A172 (cell line): ENCODE measurements at places on chromosomes 4 and X.

- no peak for DNase-seq
Observed at GRCh38 chrX:130093271-130093670, 17.0 kb downstream of the ELF4 start.

DNA sequence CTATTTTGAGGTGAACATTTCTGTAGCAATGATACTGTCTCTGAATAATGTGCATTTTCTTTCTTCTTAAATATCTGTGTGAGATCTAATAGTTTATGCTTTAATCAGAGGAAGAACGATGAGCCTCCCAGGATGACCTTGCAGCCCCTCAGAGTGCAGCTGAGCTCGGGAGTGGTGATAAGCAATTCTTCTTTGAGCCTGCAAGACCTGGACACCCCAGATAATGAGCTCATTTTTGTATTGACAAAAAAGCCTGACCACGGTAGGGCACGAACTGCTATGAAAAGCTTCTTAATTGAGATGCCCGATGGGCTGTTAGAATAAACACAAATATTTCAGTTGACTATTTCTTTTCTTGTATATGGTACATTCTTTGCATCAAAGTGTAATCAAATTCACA, 105.0 kb upstream of the ANXA3 start:
- no peak for DNase-seq

GRCh38 chr4:2818351-2818939, 25.2 kb upstream of the ADD1 start:
- DNase-seq = no peak

DNA sequence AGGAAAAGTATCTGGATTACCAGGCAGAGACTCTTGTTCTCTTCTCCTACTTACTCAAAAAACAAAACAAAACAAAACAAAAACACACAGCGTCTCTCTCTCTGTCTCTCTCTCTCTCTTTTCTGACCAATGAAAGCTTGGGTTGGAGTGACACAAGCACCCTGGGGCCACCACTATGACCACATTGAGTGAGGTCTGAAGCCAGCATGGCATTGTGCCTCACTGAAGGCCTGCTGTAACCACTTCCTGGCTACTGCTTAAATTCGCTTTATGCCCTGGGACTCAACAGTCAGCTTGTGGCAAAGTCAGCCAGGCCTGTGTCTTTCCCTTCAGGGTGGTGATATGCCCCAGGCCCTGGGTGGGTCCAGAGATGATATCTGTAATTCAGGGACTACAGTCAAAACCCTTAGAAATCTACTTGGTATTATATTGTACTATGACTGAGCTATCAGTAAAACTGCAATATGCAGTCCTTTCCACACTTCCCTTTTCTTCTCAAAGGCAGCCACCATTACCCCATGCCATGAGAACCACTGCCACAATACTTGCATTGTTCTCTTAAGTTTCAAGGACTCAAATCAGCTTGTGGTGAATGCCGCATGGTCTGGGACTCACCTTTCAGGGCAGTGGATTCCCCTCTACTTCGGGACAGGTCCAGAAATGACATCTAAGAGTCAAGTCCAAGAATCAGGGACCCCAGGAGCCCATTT, 606.8 kb upstream of the KLHL4 start:
- no peak for DNase-seq

DNA sequence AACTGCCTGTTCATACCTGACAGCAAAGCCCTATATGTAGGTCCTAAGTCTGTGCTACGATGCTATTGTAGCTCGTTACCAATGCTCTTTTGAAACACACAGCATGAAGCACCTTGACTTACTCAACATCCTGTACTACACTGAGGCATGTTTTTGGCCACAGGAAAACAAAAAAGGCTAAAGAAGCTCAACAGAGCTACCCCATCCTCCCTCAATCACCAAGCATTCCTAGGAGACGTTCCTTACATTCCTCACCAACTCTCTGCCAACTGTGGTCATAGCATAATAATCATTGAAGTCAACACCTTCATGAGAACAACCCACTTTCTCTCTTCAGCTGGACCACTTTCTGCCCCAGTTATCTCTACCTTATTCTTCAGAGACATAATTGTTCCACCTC, 73.7 kb upstream of the SLC25A43 start:
- no peak for DNase-seq

DNA sequence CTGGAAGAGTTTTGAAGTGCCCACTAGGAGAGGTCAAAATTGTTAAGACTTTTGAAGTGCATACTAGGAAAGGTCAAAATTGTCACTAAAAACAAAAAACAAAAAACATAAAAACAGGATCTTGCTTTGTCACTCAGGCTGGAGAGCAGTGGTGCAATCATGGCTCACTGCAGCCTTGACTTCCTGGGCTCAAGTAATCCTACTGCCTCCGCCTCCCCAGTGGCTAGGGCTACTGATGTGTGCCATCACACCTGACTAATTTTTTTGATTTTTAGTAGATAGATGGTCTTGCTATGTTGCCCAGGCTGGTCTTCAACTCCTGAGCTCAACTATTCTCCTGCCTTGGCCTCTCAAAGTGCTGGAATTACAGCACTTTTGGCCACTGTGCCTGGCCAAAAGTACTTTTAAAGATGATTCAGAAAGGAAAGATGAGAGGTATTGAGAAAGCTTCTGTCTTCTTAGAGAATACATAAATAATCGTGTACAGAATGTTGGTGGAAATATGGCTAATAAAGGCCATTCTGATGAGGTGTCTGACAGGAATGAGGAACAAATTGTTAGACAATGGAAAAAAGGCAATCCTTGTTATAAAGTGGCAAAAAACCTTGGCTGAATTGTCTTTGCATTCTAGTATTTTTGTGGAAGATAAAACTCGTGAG, 43.3 kb upstream of the STX18 start:
- DNase-seq = no peak

DNA sequence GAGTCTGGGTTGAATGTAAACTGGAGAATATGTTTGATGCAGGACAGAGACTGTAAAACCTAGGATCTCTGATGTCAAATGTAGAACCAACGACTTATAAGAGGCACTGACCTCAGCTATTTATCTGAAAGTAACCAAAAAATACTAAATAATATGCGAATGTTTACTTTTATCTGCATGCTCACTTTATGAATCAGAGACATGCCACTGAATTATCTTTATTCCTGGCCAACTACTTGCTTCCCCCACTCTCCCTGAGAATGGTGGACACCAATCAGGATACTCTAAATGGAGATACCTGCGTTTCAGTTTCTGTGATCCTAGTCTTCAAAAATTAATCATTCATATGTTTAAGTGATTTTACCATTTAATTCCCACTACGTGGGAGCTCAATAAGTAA, 1038.4 kb upstream of the PABPC4L start:
- no peak for DNase-seq

- DNase-seq = no peak
Observed at GRCh38 chr4:142243255-142243654, 602.8 kb downstream of the INPP4B start.

GRCh38 chrX:123339221-123339905, 155.3 kb downstream of the GRIA3 start:
- DNase-seq = no peak

GRCh38 chr4:94407846-94408245, 43.9 kb upstream of the PDLIM5 start:
- DNase-seq = no peak

DNA sequence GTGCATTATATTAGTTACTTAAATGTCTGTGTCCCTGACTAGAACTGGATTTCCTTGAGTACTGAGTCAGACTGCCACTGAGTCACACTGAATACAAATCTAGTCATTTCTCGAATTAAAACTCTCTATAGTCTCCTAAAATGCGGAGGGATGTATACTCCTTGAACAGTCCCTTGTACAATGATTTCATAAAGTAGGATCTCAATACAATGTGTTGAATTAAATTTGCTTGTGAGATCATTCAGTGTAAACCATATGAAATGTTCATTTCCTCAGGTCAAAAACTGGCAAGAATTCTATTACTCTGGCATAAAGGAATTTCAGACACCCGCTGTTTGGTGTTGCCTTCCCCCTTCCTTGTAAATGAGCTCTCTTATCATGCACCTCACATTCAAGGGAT, 17.5 kb upstream of the FAM241A start:
- no peak for DNase-seq

GRCh38 chr4:41509451-41509866, 28.5 kb upstream of the LIMCH1 start:
- DNase-seq = no peak

GRCh38 chrX:79452881-79453280, 85.7 kb upstream of the ITM2A start:
- no peak for DNase-seq

DNA sequence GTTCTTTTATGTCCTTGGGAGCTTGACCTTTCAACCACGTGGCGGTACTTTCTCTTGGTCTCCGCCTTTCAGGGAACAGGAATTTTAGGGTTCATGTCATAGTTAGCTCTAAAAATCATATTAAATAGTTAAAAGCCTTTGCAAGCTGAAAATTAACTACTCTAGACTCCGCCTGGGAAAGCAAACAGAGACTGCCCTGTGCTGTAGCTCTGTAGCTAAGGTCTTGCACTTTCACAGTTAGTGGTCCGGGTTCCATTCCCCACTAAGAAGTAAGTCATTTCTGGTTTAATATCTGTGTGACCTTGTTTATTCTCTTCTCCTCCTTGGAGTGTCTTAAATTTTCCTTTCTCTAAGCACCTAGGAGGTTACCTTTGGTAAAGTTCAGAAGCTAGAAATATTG, 118.2 kb downstream of the PHF8 start:
- no peak for DNase-seq

- no peak for DNase-seq
Observed at GRCh38 chrX:31063114-31063513, 8.7 kb downstream of the FTHL17 start.

DNA sequence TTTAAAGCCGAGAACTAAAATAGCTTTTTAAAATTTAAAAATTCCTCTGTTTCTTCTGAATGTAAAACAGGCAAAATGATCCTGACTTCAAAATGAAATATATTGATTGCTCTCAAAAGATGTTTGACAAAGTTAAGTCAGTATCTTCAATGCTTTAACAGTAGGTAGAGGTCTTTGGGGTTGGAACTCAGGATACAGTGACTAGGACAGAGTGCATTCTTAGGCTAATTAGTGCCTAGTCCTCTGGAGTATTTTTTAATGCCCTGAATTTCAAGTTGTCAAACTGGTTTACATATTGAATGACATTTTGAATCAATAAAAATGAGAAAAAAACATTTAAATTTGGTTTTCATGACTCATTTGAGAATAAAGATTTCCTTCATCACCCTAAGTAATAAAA, 877.3 kb downstream of the ADGRL3 start:
- no peak for DNase-seq

DNA sequence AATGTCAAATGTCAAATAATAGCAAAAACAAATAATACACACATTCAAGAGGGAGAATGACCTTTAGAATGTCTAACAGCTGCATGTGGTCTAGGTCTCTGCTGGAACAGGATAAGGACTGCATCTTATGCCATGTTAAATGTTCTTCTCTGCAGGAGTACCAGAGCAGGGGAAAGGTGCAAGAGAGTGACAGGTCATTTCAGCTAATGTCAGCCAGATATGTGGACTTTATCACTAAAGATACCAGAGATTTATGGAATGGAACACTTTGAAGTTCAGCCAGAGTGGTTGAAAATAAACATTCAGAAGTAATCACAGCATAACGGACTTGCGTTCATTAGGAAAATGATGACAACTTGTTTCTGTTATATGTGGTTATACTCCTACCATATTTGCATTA, 24.3 kb downstream of the GRID2 start:
- DNase-seq = no peak

DNA sequence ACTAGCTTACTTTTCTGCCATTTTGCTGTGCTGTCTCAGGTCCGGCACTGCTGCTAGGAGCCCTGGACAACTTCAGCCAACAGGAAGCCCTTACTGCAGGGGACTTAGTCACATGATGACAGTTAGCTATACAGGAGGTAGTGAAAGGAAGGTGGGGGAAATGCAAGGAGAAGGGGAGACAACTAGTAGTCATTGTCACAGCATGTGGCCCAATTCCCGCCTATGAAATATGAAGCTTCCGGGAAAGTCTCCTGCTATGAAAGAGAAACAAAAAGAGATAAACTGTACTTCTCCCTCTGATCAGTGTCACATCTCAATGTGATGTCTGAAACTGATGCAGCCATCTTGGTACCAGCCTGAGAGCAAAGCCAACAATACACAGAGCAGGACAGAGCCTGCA, 71.6 kb downstream of the AMELX start:
- DNase-seq = no peak

DNA sequence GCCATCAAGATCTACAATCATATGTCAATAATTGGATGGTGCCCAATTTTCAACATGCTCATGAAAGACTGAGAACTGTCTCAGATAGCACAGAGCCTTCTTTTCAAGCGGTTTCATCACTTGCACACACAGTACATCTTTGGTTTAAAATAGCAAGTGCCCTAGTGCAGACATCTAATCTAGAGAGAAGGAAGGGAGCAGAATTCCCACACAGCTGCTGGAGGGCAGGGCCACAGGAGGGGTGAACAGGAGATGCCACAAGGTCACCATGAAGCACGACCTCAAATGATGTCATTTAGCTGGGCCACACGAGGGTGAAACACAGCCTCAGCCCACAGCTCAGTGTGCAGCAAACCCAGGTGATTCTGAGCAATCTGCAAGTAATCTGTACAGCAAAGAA, 24.3 kb downstream of the LEF1 start:
- no peak for DNase-seq

DNA sequence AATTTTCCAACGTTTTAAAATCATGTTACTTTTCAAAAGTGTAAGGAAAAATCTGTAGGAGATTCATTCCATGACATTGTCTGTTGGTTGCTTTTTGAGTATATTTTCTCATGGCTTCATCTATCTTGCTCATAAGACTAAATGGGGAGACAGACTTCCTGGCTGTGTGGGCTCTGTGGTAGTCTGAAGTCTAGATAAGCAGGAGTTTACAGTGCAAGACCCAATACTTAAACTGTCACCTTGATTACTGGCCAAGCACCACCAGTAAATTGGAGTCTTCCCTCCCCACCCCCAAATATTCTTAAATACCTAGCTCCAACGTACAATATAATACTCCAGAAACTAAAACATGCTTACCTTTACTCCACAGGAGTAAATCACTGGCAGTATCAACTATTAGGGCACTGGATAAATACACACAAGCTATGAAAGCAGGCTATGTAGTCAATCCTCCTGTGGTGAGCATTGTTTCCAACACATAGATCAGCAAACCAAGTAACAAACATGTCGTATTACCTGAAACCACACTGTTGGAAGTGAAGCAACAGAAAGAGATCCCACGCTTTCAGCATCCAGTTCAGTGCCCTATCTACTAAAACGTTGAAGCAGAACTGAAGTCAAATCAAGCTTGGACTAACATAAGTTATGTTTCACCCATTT, 6.2 kb downstream of the HNRNPD start:
- no peak for DNase-seq
